ENCODE measurements at places on chromosomes 5 and 9. TPM values are rescaled to one million over a fixed set of nuclear protein-coding genes. Genes with fewer than 3 reads are reported as not detected.

The STKLD1 gene
- 1.3 TPM for polyA plus RNA-seq

The GLRA1 gene
- polyA plus RNA-seq, result not detected

The OTP gene
- polyA plus RNA-seq, result not detected

The TAF11L5 gene
- polyA plus RNA-seq, result not detected

The MRPL22 gene
- polyA plus RNA-seq, result 54.6 TPM

The NTNG2 gene
- polyA plus RNA-seq, result 0.39 TPM

The GFI1B gene
- polyA plus RNA-seq, result not detected

The NR6A1 gene
- 0.29 TPM for polyA plus RNA-seq

The N4BP3 gene
- polyA plus RNA-seq, result 1.3 TPM

- DNase-seq, result no peak
- no peaks in the 10 kb centered on the region for H3K27me3 ChIP-seq
- no peak overlapping the region for H3K27ac ChIP-seq
- H3K36me3 ChIP-seq, result no peaks in the 10 kb centered on the region
- peaks cover 5% of the 10 kb centered on the region for H3K4me1 ChIP-seq
Observed at GRCh38 chr5:55303238-55303690, 4.2 kb downstream of the DHX29 start.

DNA sequence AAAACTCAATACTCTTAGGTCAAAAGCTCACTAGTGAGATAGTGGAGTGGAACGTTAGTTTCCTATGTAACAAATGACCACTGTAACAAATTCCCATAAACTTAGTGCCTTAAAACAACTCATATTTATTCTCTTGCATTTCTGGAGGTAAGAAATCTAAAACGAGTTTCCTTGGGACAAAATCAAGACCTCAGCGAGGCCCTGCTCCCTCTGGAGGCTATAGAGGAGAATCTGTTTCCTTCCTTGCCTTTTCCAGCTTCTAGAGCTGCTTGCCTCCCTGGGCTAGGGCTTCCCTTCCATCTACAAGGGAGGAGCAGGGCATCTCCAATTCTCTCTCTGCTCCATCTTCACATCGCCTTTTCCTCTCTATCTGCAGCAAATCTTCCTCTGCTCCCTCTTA lies 32.0 kb downstream of the SEMA5A start:
- no peaks in the 10 kb centered on the region for H3K27me3 ChIP-seq
- H3K4me3 ChIP-seq, result no peak overlapping the region
- no peak overlapping the region for H3K27ac ChIP-seq
- no peaks in the 10 kb centered on the region for H3K4me1 ChIP-seq

- no peak overlapping the region for H3K27ac ChIP-seq
- no peaks in the 10 kb centered on the region for H3K27me3 ChIP-seq
- H3K4me1 ChIP-seq, result no peaks in the 10 kb centered on the region
- H3K4me3 ChIP-seq, result no peak overlapping the region
- DNase-seq, result no peak
Observed at GRCh38 chr9:116390303-116391228, 237.0 kb downstream of the PAPPA start.

DNA sequence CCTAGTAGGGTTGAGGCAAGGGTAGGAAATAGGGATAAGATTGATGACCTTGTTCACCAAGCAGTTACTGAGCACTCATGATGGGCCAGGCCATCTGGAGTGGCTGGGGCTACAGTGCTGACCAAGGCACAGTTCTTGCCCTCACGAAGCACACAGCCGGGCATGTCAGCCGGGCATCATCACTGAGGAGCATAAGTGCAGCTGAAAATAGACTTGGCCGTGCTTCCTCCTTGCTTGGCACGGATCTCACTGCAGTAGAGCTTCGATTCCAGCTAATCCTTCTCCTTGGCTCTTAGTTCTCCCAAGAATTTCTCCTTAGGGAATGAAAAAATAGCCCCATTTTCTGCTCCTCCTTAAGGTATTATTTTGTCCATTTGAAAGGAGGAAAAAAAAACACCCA lies 116.6 kb downstream of the NMUR2 start:
- no peaks in the 10 kb centered on the region for H3K27me3 ChIP-seq
- H3K4me1 ChIP-seq, result peaks cover 6% of the 10 kb centered on the region
- no peak overlapping the region for H3K4me3 ChIP-seq

GRCh38 chr9:93661591-93661990 lies 85.2 kb downstream of the PHF2 start:
- H3K4me3 ChIP-seq, result no peak overlapping the region
- H3K27ac ChIP-seq, result no peak overlapping the region
- DNase-seq, result no peak
- no peaks in the 10 kb centered on the region for H3K36me3 ChIP-seq

- H3K4me3 ChIP-seq, result no peak overlapping the region
- H3K4me1 ChIP-seq, result peaks cover 40% of the 10 kb centered on the region
- H3K27me3 ChIP-seq, result no peaks in the 10 kb centered on the region
- no peak for DNase-seq
Observed at GRCh38 chr9:33161589-33162132, 5.5 kb downstream of the B4GALT1 start.

- DNase-seq, result no peak
- no peak overlapping the region for H3K4me3 ChIP-seq
- no peak overlapping the region for H3K27ac ChIP-seq
- H3K36me3 ChIP-seq, result no peaks in the 10 kb centered on the region
Observed at GRCh38 chr9:2181792-2182191, 166.6 kb downstream of the SMARCA2 start.

DNA sequence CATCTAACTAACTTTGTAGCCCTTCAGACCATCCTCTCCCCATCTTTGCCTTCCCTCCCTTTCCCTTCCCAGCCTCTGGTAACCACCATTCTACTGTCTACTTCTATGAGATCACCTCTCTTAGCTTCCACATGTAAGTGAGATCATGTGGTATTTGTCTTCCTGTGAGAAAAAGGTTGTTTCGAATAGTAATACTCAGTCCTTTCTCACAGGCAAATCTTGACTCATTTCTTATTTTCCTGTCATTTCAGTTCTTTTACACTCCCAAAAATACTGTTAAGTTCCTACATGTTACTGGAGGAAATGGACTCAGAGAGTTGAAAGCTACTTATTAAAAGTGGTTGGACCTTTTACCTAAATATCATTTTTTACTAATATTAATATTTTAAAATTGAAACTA lies 82.1 kb downstream of the SLF1 start:
- H3K36me3 ChIP-seq, result no peaks in the 10 kb centered on the region
- no peak overlapping the region for H3K4me3 ChIP-seq
- no peaks in the 10 kb centered on the region for H3K4me1 ChIP-seq
- no peak for DNase-seq

- H3K36me3 ChIP-seq, result no peaks in the 10 kb centered on the region
- H3K27me3 ChIP-seq, result no peaks in the 10 kb centered on the region
- no peaks in the 10 kb centered on the region for H3K4me1 ChIP-seq
Observed at GRCh38 chr5:127206320-127207113, 84.1 kb upstream of the MEGF10 start.

- H3K4me1 ChIP-seq, result peaks cover 7% of the 10 kb centered on the region
- no peaks in the 10 kb centered on the region for H3K36me3 ChIP-seq
- no peak overlapping the region for H3K27ac ChIP-seq
- DNase-seq, result no peak
- no peak overlapping the region for H3K4me3 ChIP-seq
Observed at GRCh38 chr9:127455324-127455992, 4.1 kb downstream of the LRSAM1 start.

DNA sequence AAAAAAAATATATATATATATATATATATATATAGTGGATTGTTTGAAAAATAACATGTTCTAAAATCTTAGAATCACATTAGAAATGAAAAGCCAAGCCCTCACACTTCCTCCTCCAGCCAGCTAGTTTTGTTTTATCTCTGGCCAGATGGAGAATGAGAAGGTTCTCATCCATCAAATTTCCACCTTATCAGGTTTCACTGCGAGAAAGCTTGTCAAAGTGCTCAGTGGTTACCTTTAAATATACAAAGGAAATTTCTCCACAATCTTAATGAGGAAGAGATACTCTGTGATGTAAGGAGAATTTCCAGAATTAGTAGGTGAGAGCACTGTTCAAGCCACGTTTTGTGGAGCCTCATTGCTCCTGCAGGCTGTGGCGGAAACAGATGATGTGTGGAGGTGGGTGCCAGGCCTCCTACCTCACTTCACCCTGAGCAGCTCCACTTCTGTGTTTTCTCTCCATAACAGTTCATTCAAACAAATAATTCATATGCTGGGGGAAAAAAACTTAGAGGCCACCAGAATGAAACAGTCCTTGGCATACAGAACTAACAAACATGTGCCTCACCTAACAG lies 71.9 kb downstream of the CDK5RAP2 start:
- H3K4me1 ChIP-seq, result no peaks in the 10 kb centered on the region
- H3K36me3 ChIP-seq, result no peaks in the 10 kb centered on the region
- no peak for DNase-seq
- no peak overlapping the region for H3K27ac ChIP-seq
- no peaks in the 10 kb centered on the region for H3K27me3 ChIP-seq
- no peak overlapping the region for H3K4me3 ChIP-seq

DNA sequence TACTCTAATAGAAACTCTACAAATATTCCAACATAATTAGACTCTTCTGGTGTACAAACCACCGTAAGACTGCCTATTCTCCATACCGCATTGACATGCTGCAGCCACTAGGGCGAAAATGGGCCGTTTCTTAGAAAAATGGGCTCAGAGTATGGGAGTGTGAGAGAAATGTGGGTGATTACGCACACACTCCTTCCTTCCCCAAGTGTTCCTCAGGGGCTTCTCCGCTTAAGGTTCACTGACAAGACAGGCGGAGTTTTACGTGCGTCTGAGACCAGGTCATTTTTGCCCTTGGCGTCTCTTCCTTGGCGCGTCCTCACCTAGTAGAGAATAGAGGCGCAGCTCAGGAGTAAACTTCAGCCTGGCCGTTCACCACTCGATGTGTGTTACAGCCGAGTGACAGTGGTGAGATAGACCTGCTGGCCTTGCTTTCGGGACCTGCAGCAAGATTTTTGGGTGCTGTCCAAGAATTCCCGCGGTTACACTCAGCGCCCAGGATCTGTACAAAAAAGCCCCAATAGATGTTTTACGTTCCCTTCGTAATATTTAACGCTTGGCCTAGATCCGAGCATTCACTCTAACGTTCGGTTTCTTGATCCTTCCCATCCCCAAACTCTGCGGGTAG lies 1.8 kb upstream of the NTRK2 start:
- H3K4me1 ChIP-seq, result peaks cover 4% of the 10 kb centered on the region
- no peak for DNase-seq
- no peaks in the 10 kb centered on the region for H3K27me3 ChIP-seq
- no peaks in the 10 kb centered on the region for H3K36me3 ChIP-seq
- no peak overlapping the region for H3K27ac ChIP-seq

- no peak for DNase-seq
- no peaks in the 10 kb centered on the region for H3K36me3 ChIP-seq
- no peak overlapping the region for H3K4me3 ChIP-seq
Observed at GRCh38 chr5:159163701-159164046, 45.7 kb downstream of the RNF145 start.
